ENCODE measurements at places on chromosomes 3 and 15. TPM values are rescaled to one million over a fixed set of nuclear protein-coding genes. Genes with fewer than 3 reads are reported as not detected.

GRCh38 chr3:111081008-111081545 is 9.5 kb downstream of the NECTIN3 start:
- no peak for DNase-seq

GRCh38 chr3:134242649-134243617 is 7.7 kb downstream of the RYK start:
- peak; percentile 38 for DNase-seq

GRCh38 chr15:63155486-63155885 is 1.8 kb downstream of the RPS27L start:
- DNase-seq: peak; percentile 23

The TMEM212 gene
- not detected for total RNA-seq

- DNase-seq: peak; percentile 89
These were observed 168.2 kb downstream of the MFSD1 start for GRCh38 chr3:158970006-158970405.

The UPK1B gene
- not detected for total RNA-seq

The PLA2G4D gene
- total RNA-seq: not detected

The CRYGS gene
- 0.47 TPM for total RNA-seq

The GOLGA8H gene
- total RNA-seq: 0.05 TPM

The SH2D7 gene
- 0.31 TPM for total RNA-seq

GRCh38 chr3:71152892-71153265 is 430.6 kb downstream of the FOXP1 start:
- DNase-seq: no peak

GRCh38 chr3:29333576-29333975 is 52.7 kb downstream of the RBMS3 start:
- no peak for DNase-seq

The PLCB2 gene
- 1.4 TPM for total RNA-seq

The OIP5 gene
- not detected for total RNA-seq

The LYZL4 gene
- not detected for total RNA-seq

The ZKSCAN7 gene
- 8.8 TPM for total RNA-seq

- DNase-seq: peak; percentile 28
These were observed 84.3 kb downstream of the ATP1B3 start for GRCh38 chr3:141960731-141961130.

- DNase-seq: no peak
These were observed 447.4 kb upstream of the ROBO1 start for GRCh38 chr3:80215191-80215590.

DNA sequence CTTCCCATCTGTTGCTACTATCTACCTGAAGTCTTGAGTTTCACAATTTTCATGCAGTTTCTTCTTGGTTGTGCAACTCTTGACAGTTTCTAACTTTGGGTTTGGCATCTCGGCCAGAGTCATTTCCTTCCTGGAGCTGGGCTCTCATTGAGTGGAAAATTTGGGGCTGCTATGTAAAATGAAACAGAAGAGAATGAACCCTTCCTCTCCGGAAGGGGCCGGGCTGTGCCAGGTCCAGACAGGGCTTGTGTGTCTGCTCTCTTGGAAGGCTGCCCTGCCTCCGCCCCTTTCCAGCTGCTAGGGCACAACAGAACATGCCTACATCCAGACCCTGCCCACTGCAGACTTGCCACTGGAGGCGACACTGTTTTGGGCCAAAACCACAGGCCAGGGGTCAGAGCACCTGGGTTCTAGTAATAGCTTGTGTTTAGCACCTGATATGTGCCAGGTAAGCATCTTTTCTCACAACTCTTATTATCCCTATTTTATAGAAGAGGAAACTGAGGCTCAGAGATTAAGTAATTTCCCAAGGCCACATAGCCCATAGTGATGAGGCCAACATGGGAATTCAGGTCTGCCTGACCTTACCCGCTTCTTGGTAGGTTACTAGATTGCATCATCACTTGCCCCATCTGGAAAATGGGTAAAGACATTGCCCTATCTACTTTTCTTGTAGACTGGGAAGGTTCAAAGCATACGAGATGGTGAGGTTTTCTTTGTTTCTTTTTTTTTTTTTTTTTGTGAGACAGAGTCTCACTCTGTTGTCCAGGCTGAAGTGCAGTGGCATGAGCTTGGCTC is 25.0 kb downstream of the IRAK2 start:
- DNase-seq: peak; percentile 87

DNA sequence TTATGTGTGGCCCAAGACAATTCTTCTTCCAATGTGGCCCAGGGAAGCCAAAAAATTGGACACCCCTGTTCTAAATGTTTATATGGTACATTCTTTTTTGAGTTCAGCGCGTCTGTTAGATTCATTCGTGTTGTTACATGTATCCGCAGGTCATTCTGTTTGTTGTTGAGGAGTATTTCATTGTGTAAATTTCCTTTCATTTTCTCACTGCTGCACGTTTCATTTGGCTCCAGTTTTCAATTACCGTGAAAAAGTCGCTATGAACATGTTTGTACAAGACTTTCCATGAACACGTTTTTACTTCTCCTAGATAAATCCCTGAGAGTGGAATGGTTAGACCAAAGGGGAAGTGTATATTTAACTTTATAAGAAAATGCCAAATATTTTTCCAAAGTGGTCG is 7.5 kb upstream of the OPA1 start:
- no peak for DNase-seq

- DNase-seq: no peak
These were observed 414.7 kb downstream of the ZBTB20 start for GRCh38 chr3:114732353-114732752.

The PCLAF gene
- 2.7 TPM for total RNA-seq

The PLA2G4E gene
- not detected for total RNA-seq

- DNase-seq: no peak
These were observed 6.0 kb downstream of the SPATA12 start for GRCh38 chr3:57066471-57066870.

GRCh38 chr3:166279636-166280035 is 442.4 kb upstream of the BCHE start:
- no peak for DNase-seq

DNA sequence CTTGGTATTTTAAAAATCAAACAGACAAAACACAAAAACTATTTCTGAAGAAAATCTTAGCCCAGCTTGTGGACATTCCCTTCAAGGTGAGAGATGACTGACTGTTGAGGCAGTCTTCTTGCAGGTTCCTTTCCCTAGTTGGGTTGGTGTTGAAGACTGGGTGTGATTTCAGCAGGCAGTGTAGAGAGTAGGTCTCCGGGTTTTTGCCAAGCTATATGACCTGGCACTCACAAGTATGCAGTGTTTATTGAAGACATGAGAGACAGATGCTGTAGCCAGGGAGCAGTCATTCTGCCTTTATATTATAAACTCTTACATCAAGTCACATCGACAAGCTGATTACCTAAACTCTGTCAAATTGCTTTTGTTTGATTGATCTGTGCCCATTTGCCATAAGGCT is 17.5 kb downstream of the SENP8 start:
- DNase-seq: no peak

GRCh38 chr3:72311425-72311824 is 526.5 kb upstream of the PROK2 start:
- DNase-seq: no peak

GRCh38 chr15:91854639-91854990 is 1.1 kb downstream of the SLCO3A1 start:
- DNase-seq: no peak

All from myocyte (in vitro differentiated cells).